Fibroblast of mammary gland (primary cell): ENCODE measurements at places on chromosomes 11 and 22.

DNA sequence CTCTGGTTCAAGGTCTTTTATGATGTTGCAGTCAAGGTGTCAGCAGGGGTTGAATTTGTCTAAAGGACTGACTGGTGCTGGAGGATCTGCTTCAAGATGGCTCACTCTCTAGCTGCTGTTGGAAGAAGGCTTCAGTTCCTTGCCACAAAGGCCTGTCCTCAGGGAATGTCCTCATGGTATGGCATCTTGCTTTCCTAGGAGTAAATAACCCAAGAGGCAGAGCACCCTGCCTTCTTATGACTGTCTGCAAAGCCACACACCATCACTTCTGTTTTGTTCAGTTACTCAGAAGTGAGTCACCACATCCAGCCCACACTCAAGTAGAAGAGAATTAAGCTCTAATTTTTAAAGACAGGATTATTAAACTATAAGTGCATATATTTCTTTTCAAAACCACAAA lies 45.2 kb downstream of the PLAAT5 start:
- peak; percentile 66 for DNase-seq

DNA sequence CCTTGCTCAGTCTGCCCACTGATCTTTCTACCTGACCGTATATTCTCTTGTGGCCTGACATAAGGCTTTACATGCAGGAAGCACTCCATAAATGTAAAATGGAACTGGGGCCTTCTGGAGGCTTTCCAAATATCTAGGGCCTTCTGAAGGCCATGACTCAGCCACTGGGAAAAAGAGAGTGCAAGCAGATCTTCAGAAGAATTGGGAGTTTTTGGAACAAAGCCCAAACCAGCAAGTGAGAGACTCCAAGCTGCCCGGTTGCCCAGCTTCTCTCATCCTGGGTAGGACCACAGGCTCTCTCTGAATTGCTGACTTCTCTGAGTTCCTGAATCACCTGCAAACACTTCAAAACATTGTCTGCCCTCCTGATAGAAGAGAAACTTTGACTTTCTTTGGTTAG lies 107.9 kb upstream of the BMAL1 start:
- DNase-seq: peak; percentile 94

DNA sequence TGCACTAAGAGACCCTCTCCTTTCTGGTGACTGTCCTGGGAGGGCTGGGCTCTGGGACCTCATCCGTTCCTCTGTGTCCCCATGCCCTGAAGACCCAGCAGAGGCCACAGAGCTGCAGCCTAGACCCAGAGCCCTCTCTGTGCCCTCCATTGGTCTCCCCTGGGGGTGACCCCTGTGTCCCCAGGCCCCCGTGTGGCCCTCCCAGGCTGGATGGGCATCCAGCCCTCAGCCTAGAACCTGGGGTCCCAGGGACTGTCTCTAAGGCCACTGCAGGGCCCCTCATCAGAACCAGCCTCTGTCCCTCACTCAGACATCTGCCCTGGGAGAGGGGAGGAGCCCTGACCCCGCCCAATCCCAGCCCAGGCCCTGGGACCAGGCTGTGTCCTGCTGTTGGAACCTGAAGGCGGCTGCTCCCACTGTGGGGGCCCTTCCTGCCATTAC lies 5.7 kb downstream of the IGLL1 start:
- DNase-seq: no peak

DNA sequence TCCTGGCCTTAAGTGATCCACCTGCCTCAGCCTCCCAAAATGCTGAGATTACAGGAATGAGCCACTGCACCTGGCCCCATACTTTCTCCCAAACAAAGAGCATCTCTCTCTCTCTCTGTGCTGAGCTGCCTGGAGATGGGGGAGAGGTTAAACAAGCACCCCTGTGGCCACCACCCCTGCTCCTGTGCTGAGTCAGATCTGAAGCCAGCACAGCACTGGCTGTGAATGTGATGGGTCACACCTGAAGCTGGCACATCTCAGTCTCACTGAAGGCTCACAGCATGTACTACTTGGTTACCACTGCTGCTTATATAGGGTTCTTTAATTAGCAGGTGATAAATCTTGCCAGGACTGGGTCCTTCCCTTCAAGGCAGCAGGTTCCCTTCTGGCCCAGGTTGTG lies 10.8 kb upstream of the WEE1 start:
- DNase-seq: no peak

GRCh38 chr11:35464308-35464707 lies 45.0 kb upstream of the SLC1A2 start:
- DNase-seq: no peak

DNA sequence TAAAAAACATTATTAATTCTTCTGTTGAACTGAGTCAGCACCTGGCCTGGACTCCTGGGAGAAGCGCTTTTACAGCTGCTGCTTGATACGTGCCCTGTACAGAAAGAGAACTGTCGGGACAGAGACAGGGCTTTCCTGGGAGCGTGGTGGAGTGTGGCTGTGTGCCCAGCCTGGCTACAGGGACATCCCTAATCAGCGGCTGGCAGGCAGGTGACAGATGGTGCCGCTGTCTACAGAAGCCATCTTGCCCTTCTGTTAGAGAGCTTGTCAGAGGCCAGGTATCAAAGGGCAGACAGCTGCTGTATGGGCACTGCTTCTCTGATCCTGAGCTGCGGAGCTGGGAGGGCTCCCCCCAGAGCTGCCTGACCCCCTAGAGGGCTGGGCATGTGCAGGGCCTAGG lies 361.8 kb downstream of the TENM4 start:
- DNase-seq: no peak

GRCh38 chr11:66340596-66341501 lies 4.1 kb downstream of the BRMS1 start:
- no peak for DNase-seq

DNA sequence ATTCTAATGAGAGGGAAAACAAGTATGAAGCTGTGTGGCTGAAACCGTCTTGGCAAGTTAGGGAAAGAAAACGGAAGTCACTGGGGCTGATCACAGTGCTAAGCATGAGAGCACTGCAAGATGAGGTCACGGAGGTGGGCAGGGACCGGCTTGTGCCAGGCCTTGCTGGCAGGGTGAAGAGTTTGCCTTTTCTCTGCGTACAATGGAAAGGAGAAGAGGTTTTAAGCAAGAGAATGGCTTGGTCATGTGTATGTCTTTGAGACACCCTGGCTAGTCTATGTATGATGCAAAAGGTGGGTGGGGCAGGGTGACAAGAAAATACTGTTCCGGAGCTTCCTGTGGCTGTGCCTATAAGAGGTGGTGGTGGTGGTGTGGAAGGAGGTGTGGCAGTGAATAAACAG lies 567.9 kb downstream of the NTM start:
- DNase-seq: no peak
